ENCODE measurements at places on chromosomes 11 and 22.
A peak's percentile ranks its signal among the peaks of the same experiment; 100 is the strongest.

GRCh38 chr22:47406896-47407295 lies 644.4 kb downstream of the TBC1D22A start:
- no peak for DNase-seq

- no peak for DNase-seq
Measured at GRCh38 chr22:19080853-19081252, 41.4 kb downstream of the DGCR2 start.

DNA sequence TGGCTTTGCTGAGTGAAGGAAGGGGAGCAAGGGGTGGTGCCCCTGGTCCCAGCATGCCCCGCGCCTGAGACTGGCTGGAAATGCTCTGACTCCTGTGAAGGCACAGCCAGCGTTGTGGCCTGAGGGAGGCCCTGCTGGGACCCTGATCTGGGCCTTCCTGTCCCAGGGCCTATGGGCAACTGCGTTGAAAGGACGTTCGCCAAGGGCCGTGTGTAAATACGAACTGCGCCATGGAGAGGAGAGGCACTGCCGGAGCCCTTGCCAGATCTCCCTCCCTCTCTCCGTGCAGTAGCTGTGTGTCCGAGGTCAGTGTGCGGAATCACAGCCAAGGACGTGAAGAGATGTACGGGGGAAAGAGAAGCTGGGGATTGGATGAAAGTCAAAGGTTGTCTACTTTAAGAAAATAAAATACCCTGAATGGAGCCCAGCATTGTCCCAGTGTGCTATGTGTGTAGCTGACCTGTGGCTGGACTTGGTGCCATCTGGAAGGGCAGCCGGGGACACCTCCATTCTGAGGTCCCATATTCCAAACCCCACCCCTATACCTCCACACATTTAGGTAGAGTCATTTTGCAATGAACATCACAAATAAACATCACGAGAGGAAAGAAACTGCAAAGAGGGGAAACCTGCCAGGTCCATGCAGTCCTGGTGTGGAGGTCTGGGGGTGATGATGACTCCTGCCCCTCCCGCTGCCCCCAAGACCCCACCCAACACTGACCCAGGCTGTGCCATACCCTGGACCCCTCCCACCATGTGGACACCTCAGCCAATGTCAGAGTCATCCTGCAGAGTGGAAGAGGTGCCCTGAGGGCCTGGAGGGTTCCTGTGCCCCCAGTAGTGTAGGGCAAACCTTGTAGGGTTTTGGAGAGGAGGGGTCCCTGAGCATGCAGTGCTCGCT lies 16.9 kb downstream of the RSPH14 start:
- DNase-seq: no peak

- no peak for DNase-seq
Measured at GRCh38 chr11:59669611-59670009, 773 bp upstream of the PATL1 start.

DNA sequence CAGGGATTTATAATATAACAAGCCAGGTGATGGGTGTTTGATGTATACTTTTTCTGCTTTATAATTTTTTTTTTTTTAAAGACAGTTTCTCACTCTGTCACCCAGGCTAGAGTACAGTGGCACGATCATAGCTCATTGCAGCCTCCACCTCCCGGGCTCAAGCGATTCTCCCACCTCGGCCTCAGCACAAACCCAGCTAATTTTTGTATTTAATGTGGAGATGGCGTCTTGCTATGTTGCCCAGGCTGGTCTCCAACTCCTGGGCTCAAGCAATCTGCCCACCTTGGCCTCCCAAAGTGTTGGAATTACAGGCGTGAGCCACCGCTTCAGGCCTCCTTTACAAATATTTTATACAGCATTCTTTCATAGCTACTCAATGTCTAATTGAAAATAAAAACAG lies 48.6 kb downstream of the MORC2 start:
- no peak for DNase-seq

DNA sequence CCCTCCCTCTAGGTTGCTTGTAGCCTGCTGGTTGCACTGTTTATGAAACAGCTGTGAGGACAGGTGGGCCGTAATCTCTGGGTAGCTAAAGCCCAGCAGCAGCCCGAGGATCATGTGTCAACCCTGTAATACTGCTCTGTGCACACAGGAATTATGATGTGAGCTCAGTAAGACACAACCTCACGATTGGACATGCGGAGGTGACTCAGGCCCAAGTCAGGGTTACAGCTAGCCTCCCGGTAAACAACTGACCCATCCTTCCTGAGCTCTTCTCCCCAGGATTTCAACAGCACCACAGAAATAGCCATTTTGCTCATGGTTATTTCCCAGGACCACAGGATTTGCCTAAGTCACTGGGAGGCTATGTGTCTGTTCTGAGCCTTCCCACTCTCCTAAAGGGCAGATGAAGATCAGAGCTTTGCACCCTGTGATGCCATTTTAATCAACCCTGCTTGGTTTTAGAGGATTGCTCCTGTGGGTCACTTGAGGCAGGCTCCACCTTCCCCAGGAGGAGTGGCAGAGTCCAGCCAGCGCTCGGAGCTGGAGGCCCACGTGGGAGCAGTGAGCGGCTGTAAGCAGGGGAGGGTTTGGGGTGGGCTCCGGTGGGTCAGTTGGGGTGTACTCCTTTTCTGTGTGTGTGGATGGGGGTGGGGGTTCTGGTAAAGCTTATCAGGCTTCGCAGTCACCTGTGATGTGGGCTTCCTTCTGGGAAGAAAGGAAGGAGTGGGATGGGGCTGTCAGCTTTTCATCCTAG lies at the start of gene AMPD3:
AMPD3 (plus strand) TSS at position 387 of the 754 bp plus-strand sequence. CDS start 6,256 bp downstream, outside the sequence.
- DNase-seq: peak; percentile 81

DNA sequence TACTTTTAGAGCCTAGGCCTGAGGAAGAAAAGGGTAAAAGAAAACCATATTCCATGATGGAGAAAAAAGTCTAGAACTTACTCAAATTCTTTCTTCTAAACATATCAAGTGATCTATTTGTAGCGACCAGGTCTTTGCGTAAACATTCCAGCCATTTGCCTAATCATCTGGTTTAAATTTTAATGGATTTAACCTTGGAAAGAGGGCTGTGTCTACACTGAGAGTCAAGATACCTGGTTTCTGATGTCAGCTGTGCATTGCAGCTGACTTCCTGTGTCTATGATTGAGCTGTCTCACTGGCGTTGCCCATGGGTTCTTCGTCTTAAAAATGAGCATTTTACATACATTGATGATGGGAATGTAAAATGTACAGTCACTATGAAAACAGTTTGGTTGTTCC lies 10.0 kb upstream of the TMEM123 start:
- DNase-seq: peak; percentile 37

GRCh38 chr22:36461665-36462649 lies 19.5 kb downstream of the TXN2 start:
- peak; percentile 83 for DNase-seq

DNA sequence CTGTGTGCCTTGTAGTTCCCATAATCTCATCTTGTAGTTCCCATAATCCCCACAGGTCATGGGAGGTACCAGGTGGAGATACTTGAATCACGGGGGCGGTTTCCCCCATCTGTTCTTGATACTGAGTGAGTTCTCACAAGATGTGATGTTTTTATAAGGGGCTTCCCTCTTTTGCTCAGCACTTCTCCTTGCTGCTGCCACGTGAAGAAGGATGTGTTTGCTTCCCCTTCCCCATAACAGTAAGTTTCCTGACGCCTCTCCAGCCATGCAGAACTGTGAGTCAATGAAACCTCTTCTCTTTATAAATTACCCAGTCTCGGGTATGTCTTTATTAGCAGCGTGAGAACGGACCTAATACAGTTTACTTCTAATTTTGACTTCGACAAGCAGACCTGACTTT lies 14.0 kb upstream of the SMIM38 start:
- DNase-seq: no peak

- DNase-seq: no peak
Measured at GRCh38 chr11:120577041-120577440, 65.5 kb downstream of the GRIK4 start.

DNA sequence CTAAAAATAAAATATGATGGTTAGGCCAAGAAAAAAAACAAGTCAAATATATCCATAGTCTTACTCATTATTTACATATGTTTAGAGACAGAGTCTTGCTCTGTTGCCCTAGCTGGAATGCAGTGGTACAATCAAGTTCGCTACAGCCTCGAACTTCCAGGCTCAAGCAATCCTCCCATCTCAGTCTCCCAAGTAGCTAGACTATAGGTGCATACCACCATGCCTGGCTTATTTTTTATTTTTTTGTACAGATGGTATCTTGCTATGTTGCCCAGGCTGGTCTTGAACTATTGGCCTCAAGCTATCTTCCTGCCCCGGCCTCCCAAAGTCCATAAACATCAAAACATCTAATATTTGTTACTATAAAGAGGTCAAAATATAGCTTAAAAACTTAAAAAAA lies 36.1 kb downstream of the C2CD3 start:
- no peak for DNase-seq

DNA sequence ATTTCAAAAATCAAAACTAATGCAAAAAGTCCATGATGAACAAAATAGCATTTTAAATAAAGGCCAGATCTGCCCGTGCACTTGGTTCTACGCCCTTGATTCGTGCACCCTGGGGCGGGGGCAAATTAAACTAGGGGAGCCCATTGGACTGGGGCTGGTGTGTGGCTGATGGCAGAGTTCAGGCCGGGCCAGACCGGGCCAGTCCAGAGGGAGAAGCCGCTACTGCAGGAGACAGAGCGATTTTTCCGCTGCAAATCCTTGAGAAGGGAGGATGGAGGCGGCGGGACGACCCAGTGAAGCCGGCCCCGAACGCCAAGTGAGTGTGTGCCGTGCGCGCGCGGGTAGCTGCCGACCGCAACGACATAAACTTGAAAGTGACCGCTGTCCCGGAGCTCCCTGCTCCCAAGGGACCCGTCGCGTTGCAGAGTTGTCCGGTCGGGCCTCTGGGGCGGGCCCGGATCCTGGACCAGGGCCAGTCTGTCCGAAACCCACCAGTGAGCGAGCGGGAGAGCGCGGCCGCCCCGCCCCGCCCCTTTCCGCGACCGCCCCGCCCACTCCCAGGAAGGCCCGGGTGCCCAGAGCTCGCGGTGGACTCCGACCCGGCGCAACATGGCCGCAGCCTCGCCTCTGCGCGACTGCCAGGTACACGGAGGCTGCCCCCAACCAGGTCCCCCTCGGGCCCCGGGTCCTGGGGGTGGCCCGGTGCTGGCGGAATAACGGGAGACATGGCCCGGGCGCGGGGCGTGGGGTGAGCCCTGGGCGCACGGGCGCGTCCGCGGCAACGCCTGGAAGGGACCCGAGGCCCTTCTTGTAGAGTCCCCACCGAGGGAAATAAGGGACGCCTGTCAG lies at the start of gene TTC38:
TTC38 (plus strand) TSS at position 578 of the 849 bp plus-strand sequence; CDS start at position 610, 32 bp downstream.
- DNase-seq: peak; percentile 91

- DNase-seq: no peak
Measured at GRCh38 chr11:125768336-125769046, 10.1 kb downstream of the PATE2 start.

- no peak for DNase-seq
Measured at GRCh38 chr11:18485913-18486528, 30.4 kb downstream of the LDHAL6A start.

GRCh38 chr11:89119426-89119825 lies 53.6 kb upstream of the GRM5 start:
- DNase-seq: no peak

DNA sequence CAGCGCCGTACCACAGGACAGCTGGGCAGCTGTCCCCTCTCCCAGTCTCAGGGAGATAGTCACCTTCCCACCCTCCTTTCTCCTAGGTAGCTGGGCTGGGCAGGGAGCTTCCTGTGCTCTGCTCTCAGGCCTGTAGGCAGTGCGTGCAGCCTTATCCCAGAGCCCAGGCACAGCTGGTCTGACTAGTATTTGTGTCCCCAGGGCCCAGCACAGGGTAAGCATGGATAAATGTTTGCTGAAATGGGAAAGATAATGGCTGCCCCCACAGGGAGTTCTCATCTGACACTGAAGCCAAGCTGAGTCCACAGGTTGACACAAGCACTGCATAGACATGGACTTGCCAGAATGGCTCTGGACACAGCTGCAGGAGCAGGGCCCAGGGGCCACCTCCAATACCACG lies 9.8 kb downstream of the SLC15A3 start:
- DNase-seq: no peak

DNA sequence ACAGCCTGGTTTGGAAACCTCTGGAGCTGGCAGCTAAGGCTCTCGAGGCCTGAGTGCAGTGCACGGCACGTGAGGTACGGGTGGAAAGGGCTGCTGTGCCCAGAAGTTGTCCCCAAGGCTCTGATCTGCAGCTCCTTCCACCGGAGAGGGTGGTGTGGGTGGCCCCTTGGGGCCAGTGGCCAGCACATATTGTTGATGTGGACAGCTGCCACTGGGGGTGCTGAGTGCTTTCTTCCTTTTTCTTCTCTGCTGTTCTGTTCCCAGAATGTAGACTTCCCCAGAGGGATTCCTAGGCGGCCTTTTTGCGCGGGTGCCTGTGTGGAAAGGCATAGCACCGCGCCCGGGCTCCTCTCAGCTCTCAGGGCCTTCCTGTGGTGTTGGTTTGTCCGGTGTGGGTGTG lies 1476.5 kb downstream of the TBC1D22A start:
- no peak for DNase-seq

DNA sequence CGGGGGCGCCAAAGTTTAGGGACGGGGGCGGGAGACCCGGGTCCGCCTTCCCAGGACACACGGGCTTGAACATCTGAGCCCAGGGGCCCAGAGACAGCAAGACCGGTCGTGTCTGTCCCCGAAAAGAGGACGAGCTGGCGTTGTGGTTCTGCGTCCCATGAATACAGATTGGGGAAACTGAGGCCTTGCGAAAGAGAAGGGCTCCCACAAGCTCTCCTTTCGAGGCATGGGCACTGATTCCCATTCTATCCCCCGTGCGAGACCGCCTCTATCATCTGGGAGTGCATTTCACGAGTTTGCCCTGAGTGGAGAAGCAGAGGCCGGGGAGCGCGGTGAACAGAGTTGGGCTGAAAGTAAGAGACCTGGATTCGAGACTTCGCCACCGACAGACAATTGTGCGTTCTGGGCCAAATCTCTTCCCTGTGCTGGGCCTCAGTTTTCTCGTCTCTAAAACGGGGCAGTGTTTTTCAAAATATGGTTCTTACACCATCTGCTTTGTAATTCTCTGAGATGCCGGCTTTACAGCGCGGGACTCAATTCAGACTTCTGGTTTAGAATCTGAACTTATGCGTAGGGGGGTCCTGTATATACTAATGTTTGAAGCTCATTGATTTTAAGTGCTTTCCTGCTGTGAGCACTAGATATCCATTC lies 471 bp downstream of the RNF185 start:
- peak; percentile 43 for DNase-seq

GRCh38 chr11:109971184-109971523 lies 122.0 kb upstream of the ZC3H12C start:
- DNase-seq: no peak

DNA sequence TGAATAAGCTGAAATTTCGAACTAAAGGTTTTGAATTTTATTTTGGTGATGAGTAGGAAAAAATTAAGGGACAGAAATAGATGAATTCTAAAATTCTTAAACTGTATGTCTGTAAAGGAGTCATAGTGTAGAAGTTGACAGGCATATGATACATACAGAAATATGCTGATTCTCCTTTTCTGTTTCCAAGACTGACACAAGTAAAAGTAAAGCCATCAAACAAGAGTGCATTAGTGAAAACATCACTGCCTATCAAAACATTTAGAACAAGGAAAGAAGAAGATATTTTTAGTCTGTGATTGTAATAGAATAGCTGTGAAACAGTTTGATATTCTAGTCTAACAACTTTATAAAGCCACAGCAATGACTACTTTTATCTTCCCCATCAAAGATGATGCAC lies 1318.0 kb upstream of the TENM4 start:
- DNase-seq: no peak

Measured in hepatocyte (in vitro differentiated cells).